ENCODE measurements at places on chromosomes 4 and X.

DNA sequence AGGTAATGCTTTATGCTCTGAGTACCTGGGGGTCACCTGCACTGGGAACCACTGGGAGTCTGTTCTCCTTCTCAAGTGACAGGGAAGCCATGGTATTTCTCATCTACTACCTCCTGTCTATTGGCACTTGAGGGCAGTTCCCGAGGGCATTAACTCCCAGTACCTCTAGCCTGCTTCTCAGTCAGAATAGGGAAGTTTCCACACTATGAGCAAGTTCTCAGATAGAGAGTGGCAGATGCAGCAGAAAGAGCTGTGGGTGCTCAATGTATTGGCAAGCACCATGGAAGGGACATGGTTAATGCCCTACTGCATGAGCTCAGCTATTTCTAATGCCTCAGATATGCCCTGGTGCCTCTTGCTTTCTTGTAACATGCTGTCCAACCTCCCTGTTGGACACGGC is 74.1 kb downstream of the ANOS1 start:
- DNase-seq = no peak

- no peak for DNase-seq
Observed at GRCh38 chr4:15031197-15031596, 28.9 kb downstream of the CPEB2 start.

GRCh38 chr4:110638089-110638746 is 15.3 kb upstream of the PITX2 start:
- DNase-seq = no peak

GRCh38 chr4:30855232-30855631 is 135.1 kb downstream of the PCDH7 start:
- DNase-seq = no peak

DNA sequence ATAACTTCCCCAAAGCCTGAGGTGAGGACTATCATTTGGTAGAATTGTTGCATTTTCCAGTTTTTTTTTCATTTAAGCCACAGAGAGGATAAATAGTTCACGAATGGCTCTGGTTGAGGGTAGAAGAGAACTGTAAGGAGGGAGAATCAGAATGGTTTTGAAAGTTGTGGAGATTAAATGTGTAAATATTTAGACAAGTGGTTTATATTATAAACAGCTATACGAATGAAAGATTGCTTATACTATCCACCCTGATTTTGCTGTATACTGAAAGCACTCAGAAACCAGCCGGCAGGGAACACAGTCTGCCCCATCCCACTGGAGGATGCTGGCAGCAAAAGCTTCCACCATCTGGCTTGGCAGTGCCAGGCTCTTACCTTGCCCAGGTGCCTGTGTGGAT is 341.1 kb downstream of the RAPGEF2 start:
- no peak for DNase-seq

DNA sequence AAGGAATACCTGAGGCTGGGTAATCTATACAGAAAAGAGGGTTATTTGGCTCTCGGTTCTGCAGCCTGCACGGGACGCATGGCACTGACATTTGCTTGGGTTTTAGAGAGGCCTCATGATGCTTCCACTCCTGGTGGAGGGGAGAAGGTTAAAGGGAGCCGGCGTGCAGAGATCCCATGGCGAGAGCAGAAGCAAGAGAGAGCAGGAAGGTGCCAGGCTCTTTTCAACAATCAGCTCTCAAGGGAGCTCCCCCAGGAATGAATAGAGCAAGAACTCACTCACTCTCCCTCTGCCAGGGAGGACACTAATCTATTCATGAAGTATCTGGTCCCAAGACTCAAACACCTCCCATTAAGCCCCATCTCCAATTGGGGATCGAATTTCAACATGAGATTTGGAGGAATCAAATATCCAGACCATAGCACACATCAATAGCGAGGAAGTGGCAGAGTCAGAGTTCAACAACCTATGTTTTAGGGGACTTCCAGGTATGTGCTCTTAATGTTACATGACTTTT is 109.8 kb downstream of the SORBS2 start:
- no peak for DNase-seq

GRCh38 chr4:89829470-89830138 is 7.4 kb downstream of the SNCA start:
- no peak for DNase-seq

- no peak for DNase-seq
Observed at GRCh38 chr4:178993306-178993705, 1551.1 kb upstream of the AGA start.

GRCh38 chr4:29277381-29277780 is 1442.8 kb upstream of the PCDH7 start:
- no peak for DNase-seq

DNA sequence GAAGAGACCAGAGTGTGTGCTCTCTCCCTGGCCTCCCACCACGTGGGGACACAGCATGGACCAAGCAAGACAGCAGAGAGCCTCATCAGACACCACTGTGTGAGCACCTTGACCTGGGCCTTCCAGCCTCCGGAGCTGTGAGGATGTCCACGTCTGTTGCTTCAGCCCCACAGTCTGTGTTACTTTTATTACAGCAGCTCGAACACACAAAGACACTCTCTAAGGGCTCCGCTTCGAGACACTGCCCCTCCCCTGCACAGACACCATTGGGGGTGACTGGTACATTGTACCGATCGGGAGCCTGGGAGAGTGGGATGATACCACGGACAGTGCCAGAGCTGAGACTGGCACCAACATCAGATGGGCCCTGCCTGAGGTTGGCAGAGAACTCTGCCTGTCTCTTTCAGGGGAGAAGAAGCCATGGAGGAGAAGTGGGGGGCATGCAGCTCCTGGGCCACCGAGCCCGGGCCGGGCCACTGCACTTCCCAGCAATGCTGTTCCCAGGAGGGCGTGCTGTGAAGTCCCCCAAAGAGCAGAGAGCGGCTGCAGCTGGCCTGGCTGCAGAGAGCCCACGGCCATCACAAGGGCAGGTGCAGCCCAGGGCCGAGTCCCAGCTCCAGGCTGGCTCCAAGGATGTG is 48.1 kb upstream of the HMX1 start:
- DNase-seq = no peak

GRCh38 chr4:112978691-112979472 is 70.6 kb upstream of the ANK2 start:
- DNase-seq = no peak

- no peak for DNase-seq
Observed at GRCh38 chr4:7423391-7423790, 11.3 kb downstream of the PSAPL1 start.

GRCh38 chr4:155011163-155011780 is 197.2 kb upstream of the NPY2R start:
- DNase-seq = no peak

- DNase-seq = no peak
Observed at GRCh38 chr4:166366012-166366411, 493.0 kb downstream of the TLL1 start.

DNA sequence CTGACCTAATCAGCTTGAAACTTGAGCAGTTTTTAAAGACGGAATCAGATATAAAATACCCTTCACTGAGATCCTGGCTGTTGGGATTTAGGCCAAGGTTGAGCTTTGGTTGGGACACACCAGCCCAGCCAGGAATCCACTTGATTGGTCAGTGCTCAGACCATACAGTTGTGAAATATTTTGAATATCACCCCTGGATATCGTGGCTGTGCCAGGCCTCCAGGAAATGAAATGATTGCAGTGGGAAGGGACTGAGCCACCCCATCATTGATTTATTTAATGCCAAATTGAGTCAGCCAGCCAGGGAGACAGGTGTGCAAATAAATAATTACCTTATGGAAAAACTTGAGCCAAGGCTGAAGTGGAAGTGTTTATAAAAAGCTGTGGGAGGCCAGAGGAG is 128.4 kb upstream of the SCML1 start:
- DNase-seq = no peak

DNA sequence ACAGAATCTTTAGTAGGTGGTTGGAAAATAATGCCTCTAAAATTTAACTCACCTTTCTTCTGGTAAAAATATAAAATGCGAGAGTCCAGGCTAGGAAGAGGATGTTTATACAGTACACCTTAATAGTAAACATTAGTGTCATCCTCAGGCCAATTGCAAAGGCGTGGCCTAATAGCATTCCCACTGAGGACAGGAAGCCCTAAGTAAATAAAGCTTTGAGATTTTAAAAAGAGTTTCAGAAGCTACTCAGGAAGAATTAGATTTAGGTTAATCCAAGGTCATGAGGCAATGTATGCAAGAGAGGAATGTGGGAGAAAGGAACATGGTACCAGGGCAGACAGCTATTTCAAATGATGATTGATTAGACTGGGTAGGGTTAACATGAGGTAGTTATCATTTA is 49.5 kb downstream of the RPGR start:
- DNase-seq = no peak

DNA sequence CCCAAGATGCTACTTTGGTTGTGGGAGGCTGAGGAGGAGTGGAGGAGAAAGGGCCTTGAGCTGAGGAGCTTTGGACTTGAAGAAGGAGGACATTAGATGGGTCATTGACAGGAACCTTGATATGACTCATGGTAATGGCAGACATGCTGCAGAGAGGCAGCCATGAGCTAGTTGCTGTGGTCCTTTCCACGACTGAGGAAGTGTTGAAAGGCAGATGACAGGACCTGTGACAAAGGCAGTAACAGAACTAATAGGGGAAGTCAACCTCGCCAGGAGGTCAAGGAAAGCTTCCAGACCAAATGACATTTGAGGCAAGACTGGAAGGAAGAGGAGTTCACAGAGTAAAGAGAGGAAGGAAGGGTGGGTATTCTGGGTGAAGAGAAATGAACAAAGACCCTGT is 7.6 kb upstream of the XPNPEP2 start:
- no peak for DNase-seq

GRCh38 chrX:35458142-35458541 is 340.0 kb upstream of the MAGEB16 start:
- DNase-seq = no peak

Data from cortex of kidney (tissue), 1 donor.